NCI-H1694 (cell line): ENCODE measurements at places on chromosomes 3 and 15.

DNA sequence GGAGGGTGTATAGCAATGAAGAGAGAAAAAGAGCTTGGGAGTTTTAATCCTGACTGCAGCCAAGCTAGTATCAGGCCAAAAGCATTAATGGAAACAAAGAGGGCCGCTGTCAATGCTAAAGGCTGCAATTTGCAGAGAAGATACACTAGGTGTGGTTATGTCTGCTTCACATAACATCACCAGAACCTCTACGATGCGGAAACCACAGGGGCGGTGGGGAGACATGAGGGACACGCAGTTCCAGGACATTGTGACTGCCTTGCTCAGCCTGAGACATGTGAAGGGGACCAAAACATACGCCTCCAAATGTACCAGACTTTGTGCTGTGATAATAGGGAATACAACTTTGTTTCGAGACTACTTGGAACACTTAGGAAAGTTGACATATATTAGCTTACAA, 88.4 kb downstream of the APBA2 start:
- no peak for DNase-seq

GRCh38 chr3:165728924-165729323, 108.3 kb downstream of the BCHE start:
- DNase-seq, result no peak

- DNase-seq, result no peak
Observed at GRCh38 chr3:194305356-194306108, 45.6 kb downstream of the CPN2 start.

GRCh38 chr3:120550546-120550945, 45.6 kb upstream of the NDUFB4 start:
- DNase-seq, result no peak

DNA sequence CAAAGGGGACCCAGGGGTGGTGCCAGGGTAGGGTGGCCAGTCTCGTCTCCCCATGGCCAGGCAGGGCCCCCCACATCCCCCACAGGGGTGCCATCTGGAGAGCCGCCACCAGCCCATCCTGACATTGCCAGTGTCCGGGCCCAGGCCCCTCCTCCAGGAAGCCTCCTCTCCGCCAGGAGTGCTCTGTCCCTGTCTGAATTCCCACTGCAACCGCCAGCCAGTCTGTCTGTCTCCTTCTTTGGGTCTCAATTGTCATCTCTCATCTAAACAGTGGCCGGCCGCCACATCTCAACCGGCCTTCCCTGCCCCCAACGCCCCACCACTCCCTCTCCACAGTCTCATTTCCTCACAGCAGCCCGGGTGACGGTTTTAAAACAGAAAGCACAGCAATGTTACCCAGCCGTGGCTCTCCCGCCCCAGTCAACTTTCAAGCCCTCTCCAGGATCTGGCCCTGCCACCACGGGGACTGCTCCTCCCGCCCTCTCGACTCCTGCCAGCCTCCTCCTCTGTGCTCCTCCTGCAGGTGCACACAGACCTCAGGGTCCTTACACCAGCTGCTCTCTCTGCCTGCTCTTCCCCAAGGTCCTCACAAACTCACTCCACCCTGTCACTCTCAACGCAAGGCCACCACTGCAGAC, 57.0 kb downstream of the IQSEC1 start:
- no peak for DNase-seq

DNA sequence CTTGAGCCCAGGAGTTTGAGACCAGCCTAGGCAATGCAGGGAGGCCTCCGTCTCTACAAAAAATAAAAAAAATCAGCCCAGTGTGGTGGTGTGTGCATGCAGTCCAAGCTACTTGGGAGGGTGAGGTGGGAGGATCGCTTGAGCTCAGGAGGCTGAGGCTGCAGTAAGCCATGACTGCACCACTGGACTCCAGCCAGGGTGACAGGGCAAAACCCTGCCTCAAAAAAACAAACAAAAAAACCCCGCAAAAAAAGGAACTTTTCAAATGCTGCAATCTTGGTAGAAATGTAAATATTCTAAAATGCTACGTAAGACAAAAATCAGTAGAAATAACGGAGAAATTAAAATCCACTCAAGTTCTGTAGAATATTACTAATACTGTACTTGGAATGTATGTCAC, 108.1 kb upstream of the MELTF start:
- no peak for DNase-seq

- no peak for DNase-seq
Observed at GRCh38 chr15:66089049-66089448, 164.5 kb downstream of the MEGF11 start.

GRCh38 chr3:62370858-62371719, 2.3 kb downstream of the FEZF2 start:
- DNase-seq, result no peak

DNA sequence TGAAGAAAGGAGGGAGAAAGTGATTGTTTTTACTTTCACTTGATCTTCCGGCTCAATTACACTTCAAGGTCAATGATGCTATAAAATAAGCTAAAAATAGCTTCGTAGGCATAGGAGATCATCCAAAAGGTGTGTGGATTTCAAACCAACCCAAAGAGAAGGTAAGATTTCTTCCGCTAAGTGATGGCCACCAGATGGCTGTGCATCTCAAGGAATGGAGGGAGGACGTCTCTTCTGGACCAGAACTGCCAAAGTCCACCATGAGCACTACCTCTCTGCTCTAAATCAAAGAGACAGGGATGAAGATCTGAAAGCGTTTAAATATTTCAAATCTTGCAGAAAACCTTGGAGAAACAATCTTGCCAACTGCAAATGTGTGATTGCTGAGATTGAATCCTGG, 199.1 kb upstream of the ZPLD1 start:
- no peak for DNase-seq

DNA sequence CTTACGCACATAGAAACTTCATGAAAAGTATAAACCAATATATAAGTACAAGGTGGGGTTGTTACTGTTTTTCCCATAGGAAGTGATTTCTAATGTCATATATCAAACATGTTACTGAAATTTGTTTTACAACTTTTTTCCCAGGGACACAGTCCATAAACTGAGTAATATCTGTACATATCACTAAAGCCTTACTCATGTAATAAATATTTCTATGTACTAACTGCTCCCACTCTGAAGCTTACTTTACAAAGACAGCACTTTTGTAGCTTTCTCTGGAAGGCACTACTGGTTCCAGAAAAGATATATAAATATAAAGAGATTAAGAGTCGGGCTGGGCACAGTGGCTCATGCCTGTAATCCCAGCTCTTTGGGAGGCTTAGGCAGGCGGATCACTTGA, 91.7 kb downstream of the MYO5A start:
- no peak for DNase-seq

DNA sequence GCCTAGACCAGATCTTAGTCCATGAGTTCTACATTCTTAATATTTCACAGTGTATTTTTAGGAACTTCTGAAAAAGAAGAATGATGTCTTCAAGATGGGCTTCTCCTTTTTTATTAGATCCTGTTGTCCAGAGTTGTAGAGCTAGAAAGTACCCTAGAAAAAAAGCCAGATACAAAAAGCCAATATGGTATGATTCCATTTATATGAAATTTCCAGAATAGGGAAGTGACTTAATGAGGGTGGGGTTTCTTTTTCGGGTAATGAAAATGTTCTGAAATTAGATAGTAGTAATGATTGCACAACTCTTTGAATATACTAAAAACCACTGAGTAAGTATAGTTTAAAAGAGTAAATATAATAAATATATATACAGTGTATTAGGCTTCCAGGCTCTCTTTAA, 116.9 kb downstream of the NFKBIZ start:
- no peak for DNase-seq

- DNase-seq, result no peak
Observed at GRCh38 chr3:175489406-175489805, 630.3 kb downstream of the NAALADL2 start.

DNA sequence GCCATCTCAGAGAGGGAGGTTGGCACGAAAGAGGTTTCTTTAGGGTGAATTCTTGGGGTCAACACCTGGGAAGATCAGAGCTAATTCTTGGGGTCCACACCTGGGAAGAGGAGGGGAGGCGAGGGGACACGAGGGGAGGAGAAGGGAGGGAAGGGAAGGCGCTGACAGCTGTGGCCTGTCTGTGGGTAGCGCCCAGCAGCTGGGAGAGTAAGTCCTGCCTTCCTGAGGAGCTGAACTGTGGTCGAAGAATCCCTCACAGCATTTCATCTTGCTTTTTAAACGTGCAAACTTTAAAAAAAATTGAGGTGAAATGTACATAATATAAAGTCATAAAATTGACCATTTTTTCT, 63.2 kb upstream of the CGNL1 start:
- no peak for DNase-seq

- DNase-seq, result no peak
Observed at GRCh38 chr15:86756688-86757087, 677.0 kb downstream of the AGBL1 start.

DNA sequence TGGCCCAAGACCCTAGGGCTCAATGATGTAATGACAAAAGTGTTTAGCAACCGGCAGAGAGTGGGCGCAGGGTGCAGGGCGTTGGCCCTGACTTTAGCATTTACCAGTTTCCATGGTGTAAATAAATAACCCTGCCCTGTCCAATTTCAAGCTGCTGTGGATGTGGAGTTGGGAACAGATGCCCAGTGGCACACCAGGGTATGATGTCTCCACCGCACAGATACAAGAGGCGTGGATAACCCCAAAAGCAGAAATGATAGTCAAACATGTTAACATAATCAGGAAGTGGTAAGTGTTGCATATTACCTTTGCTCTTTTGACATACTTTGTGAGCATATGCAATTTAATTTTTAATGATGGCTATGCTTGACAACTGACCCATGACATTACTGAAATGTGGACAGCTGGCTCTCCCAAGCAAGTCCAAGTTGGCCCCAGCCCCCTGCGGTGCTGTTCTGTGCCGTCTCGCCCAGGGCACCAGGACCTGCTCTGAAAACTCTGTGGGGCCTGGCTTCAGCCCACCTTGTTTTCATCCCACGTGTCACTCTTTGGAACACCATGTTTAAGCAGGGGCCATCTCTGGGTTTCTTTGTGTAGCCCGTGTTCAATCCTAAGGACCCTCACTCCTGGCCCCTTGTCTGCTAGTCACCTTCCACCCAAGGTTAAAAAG, 10.8 kb upstream of the ANPEP start:
- DNase-seq, result no peak

DNA sequence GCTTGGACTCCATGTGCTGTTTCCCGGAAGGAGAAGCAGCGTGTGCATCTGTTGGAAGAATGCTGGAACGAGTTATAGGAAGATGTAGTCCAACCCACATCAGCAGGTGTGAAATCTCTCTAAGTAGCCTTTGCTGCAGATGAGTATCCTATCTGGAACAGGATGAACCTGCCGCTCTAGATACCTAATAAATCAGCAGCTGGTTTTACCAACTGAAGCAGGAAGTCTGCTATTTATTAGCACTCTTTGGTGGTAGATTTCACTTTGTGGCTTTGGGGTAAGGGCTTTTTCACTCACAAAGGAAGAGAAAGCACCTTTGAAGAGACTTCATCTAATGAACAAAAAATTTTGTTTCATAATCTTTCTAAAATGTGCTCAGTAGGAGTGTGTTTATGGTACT, 66.4 kb downstream of the DCUN1D1 start:
- DNase-seq, result no peak

- no peak for DNase-seq
Observed at GRCh38 chr3:107892955-107893624, 197.7 kb downstream of the CD47 start.

GRCh38 chr3:99562138-99562537, 76.3 kb upstream of the COL8A1 start:
- no peak for DNase-seq

GRCh38 chr15:77538027-77538451, 94.7 kb downstream of the LINGO1 start:
- DNase-seq, result no peak

- DNase-seq, result no peak
Observed at GRCh38 chr3:28924744-28925360, 356.0 kb upstream of the RBMS3 start.

DNA sequence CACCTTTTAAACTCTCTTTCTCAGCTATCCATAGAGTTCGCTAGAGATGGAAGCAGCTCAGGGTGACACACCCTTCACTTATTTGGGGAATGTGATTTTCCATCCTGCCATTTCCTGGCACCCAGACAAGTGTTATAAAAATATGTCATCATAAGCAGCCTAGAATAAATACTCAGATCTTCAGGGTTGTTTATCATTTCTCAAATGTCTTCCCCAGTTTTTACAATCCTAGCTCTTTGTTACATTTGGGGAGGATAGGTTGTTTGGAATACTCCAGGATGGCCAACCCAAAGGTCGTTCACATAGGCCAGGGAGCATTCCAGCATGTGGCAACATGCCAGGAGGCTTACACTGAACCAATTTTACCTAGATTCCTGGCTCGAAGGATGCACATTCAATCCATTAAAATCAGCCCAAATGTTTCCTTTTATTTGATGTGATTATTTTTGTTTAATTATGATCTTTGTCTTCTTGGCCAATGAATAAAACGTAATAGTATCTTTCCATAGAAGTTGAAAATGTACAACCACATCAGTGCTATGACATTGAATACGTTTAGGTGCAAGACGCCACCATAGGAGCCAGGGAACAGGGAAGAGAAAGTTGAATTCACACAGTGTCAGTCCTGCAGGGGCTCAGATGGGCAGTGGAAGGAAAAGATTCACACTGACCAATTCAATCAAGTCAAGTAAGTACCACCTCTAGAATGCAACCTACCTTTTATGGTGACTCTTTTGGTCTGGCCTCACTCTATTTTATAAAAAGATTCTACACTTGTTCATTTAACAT, 537.7 kb upstream of the MDFIC2 start:
- DNase-seq, result no peak

DNA sequence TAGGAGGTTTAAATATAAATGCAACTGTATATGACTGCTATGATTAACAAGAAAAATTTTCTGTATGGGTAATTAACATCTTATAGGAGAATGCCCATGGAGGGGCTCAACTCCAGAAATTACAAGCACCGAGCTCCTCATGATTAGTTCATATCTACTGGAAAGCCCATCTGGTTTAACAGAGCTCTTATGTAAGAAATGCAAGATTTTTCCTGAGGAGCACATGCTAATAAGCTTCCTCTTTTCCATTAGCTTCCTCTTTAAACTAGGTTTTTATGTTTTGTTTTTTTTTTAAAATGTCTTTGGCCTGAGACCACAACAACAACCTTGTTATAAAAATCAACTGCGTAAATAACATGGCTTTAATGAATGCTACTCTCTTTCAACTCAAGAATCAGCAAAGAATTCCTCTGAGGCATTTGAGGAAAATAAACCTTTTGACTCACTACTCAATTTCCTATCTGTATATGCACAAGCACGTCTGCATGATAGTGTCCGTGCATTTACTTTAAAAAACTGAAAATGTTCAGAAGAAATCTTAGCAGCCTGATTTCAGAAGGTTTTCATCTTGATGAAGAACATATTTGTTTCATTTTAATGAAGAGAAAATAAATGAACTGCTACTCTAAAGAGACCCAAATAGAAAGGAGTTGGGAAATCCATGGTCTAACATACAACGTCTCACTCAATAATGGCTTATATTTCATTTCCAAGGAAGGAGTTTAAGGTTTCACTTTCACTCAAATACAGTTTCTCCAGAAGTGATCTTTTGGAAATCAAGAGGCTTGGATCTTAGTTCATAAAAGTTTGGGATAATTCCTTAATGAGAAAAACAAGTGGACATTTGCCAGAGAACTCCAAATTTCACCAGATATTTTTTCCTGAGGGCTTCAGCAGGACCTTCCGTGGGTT, 180.8 kb downstream of the KCNAB1 start:
- DNase-seq, result no peak
